Nephron progenitor cell (in vitro differentiated cells): ENCODE measurements at places on chromosomes 6 and 20.

DNA sequence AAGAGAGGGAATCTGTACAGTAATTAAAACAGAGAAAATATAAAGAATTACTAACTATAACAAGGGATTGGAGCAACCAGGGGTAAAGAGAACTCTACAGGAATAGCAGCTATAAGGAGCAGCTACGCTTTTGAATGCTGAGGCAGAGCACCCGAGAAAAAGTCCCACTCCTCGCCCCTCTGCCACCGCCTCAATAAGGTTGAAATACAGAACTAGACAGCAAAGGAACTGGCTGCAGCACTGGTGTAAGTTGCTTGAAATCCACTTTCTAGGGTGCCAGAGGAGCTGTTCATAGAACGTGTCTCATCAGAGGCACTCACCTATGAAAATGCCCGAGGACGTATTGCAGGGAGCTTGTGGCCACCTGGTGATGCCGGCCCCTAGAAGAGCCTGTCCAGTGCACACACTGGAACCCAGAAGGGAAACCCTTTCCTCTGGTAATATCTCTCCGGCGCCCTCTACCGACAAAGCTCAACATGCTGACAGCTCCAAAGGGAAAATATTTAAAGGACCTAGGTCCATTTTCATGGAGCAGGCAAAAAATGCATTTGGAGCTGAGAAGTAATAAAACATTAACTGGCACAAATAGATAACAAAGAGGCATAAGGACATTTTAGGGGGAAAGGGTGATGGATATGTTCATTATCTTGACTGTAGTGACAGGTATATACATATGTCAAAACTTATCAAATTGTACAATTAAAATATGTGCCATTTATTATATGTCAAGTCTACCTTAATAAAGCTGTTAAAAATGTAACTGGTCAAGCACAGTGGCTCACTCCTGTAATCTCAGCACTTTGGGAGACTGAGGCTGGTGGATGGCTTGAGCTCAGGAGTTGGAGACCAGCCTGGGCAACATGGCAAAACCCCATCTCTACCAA, 137.4 kb upstream of the HDAC2 start:
- peak; percentile 82 for DNase-seq

DNA sequence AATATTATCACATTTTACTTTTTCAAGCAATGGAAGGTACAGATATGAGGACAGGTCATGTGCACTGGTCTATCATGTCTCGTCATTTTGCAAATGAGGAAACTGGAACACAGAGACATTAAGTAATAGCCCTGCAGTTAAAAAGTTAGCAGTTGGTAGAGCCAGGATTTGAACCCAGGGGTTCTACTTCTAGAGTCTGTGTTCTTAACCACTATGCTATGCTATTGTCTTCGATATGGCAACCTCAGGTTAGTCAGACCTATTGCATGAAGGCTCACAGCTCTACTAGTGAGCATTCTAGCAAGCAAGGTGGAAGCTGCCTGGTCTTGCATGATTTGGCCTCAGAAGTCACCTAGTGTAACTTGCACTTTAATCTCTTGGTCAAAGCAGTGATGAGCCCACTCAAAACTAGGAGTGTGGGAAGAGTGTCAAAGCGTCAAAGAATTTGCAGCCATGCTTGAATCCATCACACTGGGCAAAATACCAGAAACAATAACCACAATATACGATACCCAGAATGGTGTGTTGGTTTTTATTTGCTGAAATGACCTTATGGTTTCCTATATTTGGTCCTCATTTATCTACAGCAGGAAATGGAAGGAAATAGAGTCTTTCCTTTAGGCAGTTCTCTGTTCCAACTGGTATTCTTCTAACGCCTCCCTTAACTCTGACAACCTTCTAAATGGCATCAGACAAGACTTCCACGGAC, 20.4 kb upstream of the BMP2 start:
- no peak for DNase-seq

GRCh38 chr6:46051962-46052361, 36.3 kb upstream of the CLIC5 start:
- DNase-seq = no peak

DNA sequence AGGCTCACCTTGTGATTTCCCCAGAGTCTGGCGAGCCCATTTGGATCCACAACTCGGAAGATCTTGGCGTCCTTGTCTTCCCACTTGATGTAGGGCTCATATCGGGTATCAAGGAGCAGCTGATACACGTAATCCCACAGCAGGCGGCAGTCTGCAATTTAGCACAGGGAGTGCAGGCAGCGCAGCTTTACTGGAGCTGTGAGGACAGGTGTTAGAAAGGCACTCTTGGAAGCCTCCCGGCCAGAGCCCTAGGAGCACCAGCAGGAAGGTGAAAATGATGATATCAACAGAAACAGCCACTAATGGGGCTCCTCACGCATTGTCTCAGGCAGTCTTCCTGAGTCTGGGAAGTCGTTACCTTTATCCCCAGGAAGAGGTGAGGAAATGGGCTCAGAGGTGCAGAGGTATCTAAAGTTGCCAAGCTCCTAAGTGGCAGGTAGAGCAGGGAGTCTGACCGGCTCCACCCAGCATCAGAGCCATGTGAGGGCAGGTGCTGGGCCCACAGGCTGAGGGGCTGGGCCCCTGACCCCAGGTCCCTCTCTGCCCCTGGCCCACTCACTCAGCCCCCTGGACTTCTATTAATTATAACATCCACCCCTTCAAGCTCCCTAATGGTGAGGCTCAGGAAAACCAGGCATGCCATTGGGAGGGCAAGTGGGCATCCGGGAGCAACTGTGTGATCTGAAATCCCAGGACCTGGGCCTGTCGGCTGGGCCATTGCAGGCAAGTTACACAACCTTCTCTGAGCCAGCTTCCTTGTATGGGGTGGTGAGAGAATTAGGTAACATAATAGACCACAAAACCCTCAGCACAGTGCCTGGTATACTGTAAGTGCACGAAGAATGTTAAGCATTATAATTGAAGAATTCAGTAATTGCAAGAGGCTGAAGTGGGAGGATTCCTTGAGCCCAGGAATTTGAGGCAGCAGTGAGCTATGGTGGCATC, 18.3 kb downstream of the ETV7 start:
- DNase-seq = no peak

GRCh38 chr20:3374296-3374695, 33.2 kb downstream of the DNAAF9 start:
- DNase-seq = no peak

DNA sequence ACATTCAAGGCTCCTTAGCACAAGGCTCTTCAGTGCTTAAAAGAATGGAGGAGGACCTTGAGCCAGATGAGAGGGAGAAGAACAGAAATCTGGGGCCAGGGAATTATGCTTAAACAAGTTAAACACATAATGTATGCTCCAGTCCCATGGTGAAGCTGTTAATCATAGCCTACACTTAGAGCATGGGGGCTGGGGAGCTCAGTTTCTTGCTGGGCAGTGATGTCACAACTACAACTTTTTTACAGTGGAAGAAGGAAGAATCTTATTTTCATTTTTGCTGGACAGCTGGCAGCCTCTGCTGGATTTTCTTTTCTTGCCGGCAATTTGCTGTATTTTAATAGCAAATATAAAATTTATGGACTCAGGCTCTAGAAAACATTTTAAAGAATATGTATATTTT, 432.5 kb downstream of the CD109 start:
- DNase-seq = no peak

GRCh38 chr20:53647286-53647821, 53.7 kb upstream of the ZNF217 start:
- DNase-seq = no peak

- DNase-seq = no peak
Observed at GRCh38 chr20:35772563-35773058, 796 bp downstream of the PHF20 start.

GRCh38 chr20:15523400-15523799, 1049.8 kb downstream of the KIF16B start:
- no peak for DNase-seq

DNA sequence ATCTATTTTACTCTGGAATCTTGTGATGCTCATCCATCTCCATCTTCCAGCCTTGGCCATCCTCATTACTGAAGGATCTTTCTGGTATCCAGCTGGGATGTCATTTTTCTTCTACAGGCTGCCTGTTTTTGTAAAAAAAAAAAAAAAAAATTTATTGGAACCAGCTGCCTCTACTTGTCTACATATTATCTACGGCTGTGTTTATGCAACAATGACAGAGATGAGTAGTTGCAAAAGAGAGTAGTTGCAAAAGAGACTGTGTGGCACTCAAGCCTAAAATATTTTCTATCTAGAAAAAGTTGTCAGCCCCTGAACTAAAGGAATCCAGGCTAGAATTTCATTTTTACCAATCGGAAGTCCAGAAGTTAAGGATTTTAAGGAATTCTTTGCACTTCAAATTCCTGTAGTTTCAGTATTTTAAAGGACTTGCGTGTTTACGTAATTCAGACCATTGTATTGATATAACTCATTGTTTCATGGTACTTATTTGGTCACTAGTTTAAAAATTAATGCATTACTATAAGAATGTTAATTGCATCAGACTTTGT, 38.6 kb upstream of the PLCG1 start:
- no peak for DNase-seq

- no peak for DNase-seq
Observed at GRCh38 chr6:131574133-131574532, 1.1 kb downstream of the ARG1 start.

DNA sequence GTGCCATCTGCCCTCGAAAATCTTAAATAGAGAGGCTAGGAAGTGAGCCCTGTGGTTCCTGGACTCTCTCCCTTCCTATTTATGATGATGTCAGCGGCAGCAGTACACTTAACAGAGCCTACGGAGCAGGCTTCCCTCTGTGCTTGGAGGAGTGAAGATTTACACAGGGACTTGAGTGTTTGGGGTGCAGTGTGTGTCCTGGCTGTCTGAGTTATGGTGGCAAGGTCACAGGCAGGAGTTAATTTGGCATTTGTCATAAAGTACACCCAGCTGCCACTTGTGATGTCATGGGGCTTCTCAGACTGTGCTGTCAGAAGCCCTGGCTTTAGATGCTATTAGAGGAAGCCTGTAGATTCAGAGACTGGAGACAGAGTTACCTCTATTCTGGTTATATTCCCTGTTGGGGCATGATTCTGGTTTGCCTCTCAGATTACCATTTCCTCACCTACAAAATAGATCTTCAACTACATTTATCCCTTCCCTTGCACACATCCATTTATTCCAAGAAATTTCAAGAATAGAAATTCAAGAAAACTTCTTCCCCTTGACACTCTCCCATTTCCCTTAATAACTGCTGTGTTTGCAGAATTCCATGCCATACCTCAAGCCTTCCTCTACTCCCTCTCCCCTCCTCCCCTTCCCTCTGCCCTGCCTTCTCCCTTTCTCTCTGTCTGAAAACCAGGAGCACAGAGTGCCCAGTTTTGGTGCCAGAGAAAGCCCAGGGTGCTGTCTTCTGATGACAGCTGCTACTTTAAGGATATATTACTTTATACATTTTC, 72.1 kb downstream of the SLC24A3 start:
- peak; percentile 7 for DNase-seq

DNA sequence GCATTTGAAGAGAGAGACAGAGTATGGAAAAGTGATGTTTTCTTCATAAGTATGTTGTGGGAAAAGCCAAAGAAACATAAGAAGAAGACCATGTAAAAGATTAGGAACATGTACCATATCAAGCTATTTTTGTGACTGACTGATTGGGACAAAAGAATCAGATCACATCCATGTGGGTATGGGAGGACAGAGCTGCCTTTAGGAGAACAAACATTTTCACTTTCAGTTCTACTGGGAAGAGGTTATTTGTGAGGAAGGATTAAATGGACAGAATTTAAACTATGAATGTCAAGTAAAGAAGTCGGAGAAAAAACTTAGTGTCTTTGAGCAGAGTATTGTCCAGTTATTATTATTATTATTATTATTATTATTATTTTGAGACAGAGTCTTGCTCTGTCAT, 124.4 kb upstream of the HCRTR2 start:
- no peak for DNase-seq

GRCh38 chr6:41474213-41474933, 71.8 kb upstream of the FOXP4 start:
- DNase-seq = no peak

- no peak for DNase-seq
Observed at GRCh38 chr6:153210083-153210482, 79.0 kb upstream of the RGS17 start.

DNA sequence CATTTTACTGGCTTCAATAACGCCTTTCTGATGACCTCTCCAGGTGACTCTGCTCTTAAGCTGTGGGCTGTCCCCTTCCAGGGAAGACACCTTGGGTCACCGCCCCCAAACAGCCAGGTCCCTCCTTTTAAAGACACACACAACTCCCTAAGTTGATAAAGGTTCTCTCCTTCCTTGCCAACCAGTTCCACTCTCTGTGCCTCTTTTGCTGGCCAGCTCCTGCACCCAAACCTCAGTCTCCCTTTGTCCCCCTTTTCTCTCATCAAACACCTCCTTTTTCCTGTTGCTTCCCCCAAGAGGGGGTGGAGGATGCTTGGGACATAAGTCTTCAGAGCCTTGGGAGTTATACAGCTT, 1.0 kb downstream of the NCOA6 start:
- DNase-seq = peak; percentile 51

DNA sequence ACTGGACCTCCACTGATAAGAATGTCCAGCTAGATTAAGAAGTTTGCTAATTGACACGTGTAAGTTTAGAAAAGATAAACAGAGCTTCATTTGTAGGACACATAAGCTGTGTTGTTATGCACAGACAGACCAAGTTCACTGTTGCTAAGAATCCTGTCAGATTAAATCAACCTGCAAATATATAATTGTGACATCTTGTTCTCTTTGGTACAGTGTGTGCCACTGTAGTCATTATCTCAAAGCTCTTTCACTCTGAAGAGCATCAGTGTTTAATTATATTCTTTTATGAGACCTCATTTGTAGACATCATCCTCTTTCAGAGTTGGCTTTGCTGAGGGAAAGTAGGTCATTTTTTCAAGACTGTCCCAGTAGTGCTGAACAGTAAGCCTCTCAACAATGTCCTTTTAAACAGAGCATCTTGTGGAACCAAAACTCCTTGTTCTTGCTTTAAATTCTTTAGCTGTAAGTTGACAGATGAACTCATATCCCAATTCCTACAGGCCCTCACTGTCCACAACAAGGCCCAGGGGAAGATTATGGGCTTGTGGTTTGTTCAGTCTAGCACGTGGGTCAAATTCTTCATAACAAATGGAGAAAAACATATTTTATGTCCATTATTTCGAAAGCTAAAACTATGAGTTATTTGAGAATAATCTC, 252.4 kb downstream of the HDGFL1 start:
- no peak for DNase-seq

DNA sequence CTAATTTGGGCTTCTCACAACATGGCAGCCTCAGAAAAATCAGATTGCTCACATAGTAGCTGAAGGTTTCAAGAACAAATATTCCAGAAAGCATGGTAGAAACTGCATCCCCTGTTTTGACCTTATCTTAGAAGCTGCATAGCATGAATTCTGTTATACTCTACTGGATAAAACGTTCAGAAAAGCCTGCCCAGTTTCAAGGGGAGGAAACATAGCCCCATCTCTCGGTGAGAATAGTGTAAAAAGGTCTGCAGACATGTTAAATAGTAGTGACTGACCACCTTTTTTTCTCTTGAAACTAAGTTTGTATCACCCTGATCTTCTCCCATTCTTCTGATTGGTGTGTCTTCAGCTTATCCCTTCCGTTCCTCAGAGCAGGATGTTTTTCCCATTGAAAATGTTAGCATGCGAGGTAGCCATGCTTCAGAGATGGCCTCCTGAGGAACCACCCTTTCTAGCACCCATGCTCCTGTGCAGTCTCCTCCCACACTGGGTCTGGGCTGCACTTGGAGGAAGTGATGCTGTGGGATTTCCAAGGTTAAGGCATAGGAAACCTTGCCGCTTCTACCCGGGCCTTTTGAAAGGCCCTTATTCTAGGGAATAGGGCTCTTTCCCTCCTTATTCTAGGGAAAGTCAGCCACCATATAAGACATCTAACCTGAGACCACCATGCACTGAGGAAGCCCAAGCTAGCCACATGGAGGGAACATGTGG, 50.1 kb downstream of the MARCKS start:
- no peak for DNase-seq

GRCh38 chr6:74932232-74932888, 273.5 kb downstream of the COL12A1 start:
- no peak for DNase-seq
